ENCODE measurements at places on chromosomes 1 and 21. TPM values are rescaled to one million over a fixed set of nuclear protein-coding genes. Genes with fewer than 3 reads are reported as not detected.

The FMO2 gene
- total RNA-seq, result 4.5 TPM

The GBP4 gene
- 0.15 TPM for total RNA-seq

The RGS8 gene
- under 0.01 TPM for total RNA-seq

The S100A7A gene
- total RNA-seq, result not detected

The VHLL gene
- total RNA-seq, result not detected

The PRAMEF26 gene
- total RNA-seq, result not detected

The CHAF1B gene
- total RNA-seq, result 4.1 TPM
